GM04503 (cell line): ENCODE measurements at places on chromosomes 3 and 15.

DNA sequence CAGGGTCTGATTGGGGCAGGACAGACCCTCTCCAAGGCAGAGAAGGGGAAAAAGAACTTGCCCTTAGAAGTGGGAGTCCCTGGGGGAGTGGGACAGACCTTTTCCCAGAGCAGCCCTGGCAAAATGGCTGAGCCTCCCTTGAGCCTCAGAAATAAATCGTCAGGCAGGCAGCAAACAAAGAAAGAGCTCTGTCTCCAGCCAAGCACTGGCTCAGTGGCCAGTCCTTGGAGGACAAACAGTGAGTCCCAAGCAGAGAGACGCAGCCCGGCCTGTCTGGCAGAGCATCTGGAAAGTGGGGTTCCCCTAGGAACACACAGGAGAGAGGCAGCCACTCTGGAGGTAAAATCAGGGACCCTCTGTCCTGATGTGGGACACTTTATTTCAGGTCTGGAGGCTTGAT lies 1.8 kb downstream of the SLC6A1 start:
- no peak for DNase-seq

- no peak for DNase-seq
These were observed 265.5 kb upstream of the ROPN1 start for GRCh38 chr3:124257336-124257864.

GRCh38 chr3:177776661-177777101 lies 579.4 kb upstream of the TBL1XR1 start:
- no peak for DNase-seq

GRCh38 chr3:146464005-146464595 lies 5.3 kb downstream of the PLSCR2 start:
- no peak for DNase-seq

GRCh38 chr3:12905316-12906071 lies 64.1 kb upstream of the RPL32 start:
- DNase-seq = no peak

DNA sequence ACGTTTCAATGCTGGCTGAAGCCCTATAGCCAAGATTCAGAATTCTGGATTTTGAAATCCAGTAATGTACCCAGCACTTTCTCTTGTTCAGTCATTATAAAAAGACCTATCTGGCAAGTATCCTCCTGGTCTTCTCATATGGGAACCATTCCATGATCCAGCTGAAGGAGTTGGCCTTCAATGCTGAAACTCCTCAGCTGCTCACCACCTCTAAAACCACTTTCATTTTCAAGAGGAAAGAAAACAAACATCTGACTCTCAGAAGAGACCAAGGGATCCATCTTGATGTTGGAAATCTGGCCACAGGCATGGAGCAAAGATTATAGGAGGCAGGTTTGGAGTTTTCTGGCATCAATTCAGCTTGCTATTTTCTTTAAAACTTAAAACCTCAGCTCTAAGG lies 235.4 kb downstream of the FMN1 start:
- no peak for DNase-seq

DNA sequence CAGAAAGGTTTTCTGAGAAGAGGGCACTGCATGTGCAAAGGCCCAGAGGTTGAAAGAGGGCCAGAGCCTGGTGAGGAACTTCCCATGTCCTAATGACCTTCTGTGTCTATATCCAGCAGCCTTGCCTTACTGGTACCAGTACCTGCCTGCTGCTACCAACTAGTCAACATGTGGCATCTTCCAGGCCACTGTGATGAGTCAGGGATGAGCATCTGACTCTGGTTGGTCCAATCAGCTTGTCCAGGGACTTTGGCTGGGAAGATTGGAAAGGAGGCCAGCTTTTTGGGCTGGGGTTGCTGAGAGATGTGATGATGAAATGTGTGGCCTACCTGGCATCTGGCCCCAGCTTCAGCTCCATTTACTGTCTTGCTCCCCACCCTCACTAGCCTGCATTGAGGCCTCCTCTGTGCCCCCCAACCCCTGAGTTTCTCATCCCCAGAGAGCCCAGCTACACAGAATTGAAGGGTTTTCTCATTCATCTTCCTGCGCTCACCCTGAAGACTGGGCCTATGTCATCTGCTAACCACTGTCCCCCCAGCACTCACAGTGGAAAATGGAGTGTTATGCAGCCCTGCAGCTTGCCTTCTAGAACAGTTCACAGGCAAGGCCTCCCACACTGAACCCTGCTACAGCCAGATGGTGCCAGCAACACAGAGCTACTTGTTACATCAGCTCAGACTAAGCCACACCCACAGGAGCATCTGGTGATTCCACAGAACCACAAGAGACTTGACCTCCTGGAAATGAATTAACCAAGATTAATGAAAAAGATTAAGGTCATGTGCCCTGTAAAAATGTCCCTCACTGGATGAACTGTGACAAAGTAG lies 1.3 kb upstream of the TWF2 start:
- peak; percentile 89 for DNase-seq

- DNase-seq = no peak
These were observed 133.6 kb upstream of the MRPL3 start for GRCh38 chr3:131636266-131636775.

DNA sequence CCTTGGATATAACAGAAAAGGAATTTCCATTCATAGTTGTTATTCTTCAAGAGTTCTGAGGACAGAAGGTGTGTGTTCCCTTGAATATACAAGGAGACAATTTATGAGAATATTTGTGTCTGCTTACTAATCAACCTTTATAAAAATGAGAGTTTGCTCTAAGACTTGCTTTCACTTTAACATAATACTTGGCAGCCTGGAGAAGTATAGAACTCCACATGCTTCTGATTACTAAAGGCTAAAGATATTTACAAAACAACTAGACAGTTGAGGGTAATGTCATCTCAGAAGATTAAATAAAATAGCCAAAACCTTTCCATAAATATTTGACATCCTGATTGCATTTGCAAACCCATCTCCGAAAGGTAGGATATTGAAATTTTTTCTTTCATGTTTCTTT lies 727.1 kb upstream of the NAALADL2 start:
- no peak for DNase-seq

- DNase-seq = no peak
These were observed 723.5 kb upstream of the SGO1 start for GRCh38 chr3:20909511-20909910.

DNA sequence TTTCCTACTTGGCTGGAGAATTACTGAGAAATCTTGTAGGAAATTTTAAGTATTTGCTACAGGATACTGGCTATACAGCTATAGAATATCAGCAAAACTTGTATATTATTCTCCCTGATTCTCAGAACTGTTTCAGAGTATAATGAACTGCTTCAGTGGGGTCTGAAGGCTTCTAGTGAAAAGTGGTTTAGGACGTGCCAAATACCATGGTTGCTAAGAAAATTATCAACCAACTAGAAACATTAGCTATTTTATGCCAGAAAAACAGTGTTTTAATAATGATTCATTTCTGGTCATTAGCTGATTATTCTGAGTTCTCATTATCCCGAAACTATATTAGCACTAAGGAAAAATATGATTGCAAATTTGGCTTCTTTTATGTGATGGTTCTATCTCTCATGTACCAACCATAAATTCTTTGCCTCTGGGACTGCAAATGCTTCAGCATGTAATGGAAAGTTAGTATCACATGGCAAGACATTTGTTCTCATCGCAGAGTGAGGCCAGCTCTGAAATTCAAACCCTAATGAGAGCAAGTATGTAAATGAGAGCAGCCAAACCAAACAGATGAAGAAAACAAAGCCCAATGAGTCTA lies 11.0 kb upstream of the TSC22D2 start:
- no peak for DNase-seq

GRCh38 chr3:9119331-9119730 lies 130.1 kb downstream of the SRGAP3 start:
- no peak for DNase-seq

GRCh38 chr3:100725935-100726513 lies 16.7 kb downstream of the TFG start:
- DNase-seq = no peak

- DNase-seq = no peak
These were observed 108.8 kb downstream of the KBTBD8 start for GRCh38 chr3:67106874-67107273.

DNA sequence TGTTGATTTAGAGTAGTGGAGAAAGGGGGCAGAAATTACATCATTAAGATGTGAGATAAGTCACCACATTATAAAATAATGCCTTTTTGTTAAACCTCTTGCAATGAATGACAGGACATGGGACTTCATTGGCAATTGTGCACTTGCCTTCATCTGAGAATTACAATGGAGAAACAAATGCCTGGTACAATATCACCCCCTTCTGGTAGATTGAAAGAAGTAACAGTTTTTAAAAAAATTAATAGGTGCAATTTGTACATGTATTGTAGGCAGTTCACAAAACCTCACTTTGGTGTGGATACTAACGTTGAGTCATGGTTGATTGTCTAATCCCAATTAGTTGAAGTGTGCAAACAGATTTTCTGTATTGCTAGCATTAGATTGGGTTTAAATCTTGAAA lies 4.6 kb upstream of the P2RY14 start:
- no peak for DNase-seq

DNA sequence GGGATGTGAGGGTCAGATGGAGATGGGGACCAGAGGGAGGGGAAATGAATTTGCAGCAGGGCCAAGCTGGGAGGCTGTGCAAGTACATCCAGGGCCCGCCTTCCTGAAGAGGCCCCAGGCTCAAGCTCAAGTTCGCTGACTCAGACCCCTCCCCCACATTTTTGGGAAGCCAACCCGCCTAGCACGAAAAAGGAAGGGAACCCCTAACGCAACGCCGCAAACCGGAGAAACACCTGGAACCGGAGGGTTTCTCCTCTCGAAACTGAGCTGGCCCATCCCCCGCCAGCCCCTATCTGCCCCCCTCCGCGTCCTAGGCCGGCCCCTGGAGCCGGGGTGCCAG lies 624 bp downstream of the AP3B2 start:
- DNase-seq = no peak

DNA sequence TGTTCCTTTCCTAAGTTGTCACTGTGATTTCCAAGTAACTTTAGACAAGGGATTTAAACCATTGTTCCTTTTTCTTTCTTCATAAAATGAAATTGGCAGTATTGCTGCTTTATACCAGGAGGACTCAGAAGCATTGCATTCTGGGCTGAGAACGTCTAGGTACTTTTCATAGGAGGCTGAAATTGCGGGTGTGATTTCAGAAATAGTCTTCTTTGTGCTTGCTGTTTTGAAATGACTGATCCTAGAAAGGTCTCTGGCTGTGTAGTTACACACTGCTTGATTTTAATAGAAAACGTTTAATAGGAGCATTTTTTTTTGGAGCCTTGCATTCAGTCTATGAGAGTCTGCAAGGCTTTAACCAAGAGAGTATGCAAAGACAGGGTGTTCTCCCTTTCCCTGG lies 56.3 kb downstream of the PPM1L start:
- DNase-seq = no peak

DNA sequence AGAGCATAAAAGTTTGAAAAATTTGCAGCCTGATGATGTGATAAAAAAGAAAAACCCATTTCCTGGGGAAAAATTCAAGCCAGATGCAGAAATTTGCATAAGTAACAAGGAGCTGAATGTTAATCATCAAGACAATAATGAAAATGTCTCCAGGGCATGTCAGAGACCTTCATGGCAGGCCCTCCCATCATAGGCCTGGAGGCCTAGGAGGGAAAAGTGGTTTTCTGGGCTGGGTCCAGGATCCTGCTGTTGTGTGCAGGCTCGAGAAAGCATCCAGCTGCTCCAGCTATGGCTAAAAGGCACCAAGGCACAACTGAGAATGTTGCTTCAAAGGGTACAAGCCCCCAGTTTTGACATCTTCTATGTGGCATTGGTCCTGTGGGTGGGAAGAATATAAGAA lies 1014.0 kb downstream of the SI start:
- DNase-seq = no peak

DNA sequence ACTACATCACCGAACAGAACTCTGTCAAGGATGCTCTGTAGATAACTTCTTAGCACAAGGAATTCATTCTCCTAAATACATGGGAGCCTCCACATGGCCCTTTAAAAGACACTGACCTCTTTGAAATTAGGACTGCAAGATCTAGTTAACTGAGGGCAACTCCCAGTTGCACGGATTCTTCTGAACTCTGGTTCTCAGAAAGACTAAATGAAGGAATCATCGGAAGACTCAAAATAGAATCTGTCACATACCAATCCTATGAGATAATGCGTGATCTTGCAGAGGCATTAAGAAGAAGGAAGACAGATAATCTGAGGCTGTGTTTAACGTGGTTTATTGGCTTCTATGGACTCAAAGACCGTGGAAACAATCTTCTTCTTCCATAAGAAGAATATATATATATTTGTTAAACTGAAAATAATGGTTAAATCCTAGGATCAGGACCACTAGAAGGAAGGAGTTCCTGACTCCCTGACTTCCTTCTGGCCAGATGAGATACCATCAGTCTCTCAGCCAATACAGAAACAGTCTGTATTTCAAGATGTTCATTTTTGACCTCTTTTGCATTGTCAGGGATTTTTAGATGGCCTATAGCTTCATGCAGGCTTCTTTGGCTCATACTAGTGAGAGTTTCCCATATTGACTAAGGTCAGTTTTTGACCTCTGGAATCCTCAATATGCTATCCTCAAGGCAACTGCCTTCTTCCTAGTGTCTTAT lies 33.9 kb upstream of the TBC1D23 start:
- peak; percentile 68 for DNase-seq

GRCh38 chr3:197292083-197292646 lies 6.2 kb downstream of the DLG1 start:
- DNase-seq = no peak

DNA sequence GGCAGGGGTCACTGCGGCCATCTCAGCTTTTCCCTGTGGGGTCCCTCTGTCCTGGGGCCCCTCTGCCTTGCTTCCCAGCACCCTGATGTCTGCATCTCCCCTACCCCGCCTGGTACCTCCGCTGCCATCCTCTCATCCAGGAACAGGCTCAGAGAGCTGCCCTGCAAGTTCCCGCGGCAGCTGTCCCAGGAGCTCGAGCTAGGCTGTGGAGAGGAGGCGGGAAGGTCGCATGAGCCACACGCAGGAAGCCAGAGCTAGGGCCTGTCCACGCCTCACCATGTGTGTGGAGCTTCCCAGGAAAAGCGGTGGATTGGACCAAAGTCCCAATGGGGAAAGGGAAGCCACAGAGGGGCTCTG lies 12.5 kb downstream of the PLA2G4B start:
- no peak for DNase-seq

- no peak for DNase-seq
These were observed 48.9 kb downstream of the TLE3 start for GRCh38 chr15:70048578-70049514.

- no peak for DNase-seq
These were observed 9.2 kb downstream of the SLC25A36 start for GRCh38 chr3:140950863-140951262.

DNA sequence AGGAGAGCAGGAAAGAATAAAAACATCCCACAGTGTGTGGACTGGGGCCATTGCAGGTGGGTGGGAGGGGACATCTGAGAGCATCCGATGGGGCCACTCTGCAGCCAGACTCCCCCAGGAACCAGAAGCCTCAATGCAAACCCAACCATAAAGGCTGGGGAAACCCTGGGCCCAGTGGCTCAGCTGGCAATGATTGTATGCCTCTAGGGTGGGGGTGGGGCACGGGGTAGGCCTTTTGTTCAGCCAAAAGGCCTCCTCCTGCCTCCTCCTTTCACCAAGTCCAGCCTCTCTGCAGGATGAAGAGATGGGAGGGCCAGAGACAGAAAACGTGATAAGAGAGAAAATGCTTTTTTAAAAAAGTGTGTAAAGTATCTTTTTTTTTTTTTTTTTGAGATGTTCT lies 45.5 kb upstream of the HERC1 start:
- DNase-seq = no peak
